Stromal cell of bone marrow (primary cell): ENCODE measurements at places on chromosomes 5 and 9.

GRCh38 chr5:89988129-89988810 lies 421.3 kb downstream of the CETN3 start:
- no peak for DNase-seq

DNA sequence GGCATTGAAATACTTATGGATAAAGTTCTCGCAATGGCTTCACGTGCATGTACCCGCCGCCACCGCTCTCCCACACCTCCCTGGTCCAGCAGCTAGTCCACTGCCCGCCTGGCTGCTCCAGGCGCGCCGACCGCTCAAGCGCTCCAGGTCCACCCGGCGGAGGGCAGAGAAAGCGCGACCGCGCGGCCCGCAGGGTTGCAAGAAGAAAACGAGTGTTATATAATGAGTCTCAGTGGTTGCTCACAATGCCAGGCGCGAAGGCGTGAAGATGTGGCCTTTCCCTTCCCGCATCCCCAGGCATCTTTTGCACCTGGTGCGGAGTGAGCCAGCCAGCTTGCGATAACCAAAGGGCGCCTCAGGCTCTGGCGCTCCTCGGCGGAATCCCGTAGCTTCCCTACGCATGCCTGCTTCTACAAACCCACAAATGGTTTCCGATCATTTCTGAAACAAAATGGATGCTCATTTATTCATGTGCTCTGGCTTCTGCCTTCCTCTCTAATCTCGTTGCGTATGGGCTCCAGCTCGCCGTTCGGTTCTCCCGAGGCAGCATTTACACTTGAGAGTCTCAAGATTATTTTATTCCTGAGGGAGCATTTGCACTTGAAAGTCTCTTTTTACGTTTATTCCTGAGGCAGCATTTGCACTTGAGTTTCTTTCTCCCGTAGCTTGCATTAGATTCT lies 25.7 kb downstream of the CDKN2A start:
- no peak for DNase-seq

DNA sequence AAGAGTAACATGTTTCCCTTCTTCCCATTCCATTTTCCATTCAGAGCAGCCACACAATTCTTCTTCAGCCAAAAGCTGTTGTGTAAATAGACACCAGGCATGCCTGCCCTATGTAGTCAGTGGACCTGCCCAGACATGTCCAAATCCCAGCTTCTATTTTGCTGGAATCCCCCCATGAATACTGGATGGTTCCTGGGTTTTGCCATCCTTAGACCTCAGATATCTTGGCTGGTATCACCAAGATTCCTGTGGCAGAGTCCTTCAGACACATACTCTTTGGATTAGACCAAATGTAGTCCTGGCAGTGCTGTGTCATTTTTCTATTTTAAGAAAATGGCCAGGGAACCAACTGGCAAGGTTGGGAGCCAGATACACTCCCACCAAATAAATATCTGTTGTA lies 10.3 kb downstream of the FST start:
- peak; percentile 77 for DNase-seq

GRCh38 chr9:127411122-127411521 lies 13.1 kb upstream of the ZNF79 start:
- no peak for DNase-seq

GRCh38 chr9:93486268-93486667 lies 32.9 kb upstream of the FAM120AOS start:
- no peak for DNase-seq

DNA sequence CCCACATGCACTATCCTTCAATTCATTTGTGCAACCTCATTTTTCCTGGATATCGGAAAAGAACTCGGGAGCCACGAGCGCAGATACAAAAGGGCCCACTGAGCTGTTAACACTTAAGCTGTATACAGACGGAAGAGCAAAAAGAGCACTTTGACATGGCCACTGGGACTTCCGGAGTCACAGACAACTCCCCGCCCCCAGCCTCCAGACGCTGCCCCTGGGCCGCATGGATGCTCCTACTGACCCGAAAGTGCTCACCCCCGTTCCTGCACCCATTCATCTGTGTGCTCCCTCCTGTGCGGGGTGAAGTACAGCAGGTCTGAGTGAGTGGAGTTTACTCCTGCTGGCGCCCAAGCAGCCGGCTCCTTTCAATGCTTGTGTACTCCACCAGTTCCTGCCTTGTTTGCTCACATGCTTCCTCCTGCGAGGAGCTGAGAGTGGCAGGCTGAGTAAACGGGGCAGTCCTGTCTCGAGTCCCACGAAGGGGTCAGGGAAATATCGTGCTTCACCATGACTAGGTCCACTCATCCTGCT lies 901.0 kb upstream of the CTNND2 start:
- no peak for DNase-seq

GRCh38 chr9:72579190-72579589 lies 57.8 kb downstream of the TMC1 start:
- no peak for DNase-seq

GRCh38 chr9:27394154-27394825 lies 97.3 kb upstream of the EQTN start:
- peak; percentile 9 for DNase-seq

DNA sequence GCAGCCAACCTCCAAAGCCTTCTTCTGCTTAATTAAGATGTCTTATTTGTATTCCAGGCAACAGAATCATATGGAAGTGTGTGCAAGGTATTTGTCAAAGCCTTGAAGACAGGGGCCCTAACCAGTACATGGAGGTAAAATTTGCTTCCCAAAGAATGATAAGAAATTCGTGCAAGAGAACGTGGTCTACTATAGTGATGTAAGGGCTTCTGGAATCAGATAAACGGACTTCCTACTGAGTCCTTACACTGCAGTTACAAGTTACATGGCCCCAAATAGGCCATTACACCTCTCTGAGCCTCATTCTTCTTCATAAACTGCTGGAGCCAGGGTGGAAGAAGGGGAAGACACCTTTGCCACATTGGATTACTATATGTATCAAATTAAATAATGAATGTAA lies 15.9 kb upstream of the ISOC1 start:
- DNase-seq, result no peak

DNA sequence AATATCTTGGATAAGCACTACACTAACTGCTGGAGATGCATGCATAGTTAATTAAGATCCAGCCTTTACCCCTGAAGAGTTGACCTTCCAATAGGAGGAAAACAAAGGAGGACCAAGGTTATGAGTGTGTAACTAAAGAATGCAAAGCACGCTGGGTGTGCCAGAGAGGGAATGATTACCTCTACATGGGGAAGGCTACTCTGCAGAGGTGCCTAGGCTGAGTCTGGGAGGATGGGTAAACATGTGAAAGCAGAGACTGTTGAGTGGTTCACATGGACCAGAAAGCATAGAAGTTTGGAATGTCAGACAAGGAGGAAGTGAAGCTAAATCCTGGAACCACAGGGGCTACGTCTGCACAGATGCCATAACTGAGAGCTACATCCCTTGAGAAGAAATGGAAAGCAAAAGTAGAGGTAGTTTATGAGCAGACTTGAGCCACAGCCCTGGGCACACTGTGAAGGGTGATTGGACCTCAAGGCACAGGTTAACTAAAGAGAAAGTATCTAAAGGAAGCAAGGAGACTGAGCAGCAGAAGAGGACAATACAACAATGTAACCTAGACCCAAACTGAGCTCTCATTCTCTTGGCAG lies 176.2 kb downstream of the DENND1A start:
- DNase-seq, result no peak

DNA sequence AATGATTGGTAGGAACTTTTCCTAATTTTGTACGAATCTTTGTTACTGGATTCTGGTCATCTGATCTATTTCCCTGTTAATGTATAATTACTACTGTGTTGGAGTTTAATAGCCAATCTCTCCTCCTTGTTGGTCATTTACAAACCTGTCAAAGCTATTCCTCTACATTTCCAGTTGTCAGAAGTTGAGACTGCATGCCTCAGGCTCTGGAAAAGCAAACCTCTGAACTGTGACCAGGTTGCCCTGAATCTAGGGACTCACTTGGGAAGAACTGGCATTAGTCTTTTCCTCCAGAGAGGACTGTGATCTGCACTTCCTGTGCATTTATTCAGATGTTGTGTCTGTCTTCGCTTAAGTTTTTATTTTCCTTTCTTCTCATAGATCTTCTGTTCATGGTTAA lies 16.1 kb downstream of the PDLIM4 start:
- no peak for DNase-seq

DNA sequence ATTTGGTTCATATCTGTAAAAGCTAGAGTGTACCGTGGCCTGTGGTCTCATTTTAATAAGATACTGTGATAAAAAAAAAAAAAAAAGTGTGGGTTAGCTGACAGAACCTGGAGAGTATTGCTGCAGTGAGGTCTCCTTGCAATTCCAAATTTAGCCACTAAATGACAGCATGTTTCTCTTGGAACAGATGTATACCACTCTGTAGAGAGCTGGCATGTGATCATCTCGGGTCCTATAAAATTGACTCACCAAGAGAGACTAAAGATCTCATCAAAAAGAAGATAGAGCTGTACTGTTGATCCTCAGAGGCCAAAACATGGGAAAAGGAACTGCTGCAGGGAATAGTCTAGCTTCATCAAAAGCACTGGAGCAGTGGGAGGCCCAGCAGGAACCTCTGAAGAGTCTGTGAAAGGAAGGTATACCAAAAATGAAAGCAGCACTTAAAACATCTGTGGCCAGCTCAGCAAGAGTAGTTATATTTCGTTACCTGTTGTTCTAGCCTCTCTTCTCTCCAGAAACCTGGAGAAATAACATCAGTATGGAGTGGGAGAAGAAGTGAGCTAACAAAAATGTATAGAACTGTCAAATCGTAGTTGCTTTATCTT lies 826.8 kb downstream of the EFNA5 start:
- no peak for DNase-seq

GRCh38 chr5:6900247-6901227 lies 187.3 kb downstream of the TENT4A start:
- no peak for DNase-seq

DNA sequence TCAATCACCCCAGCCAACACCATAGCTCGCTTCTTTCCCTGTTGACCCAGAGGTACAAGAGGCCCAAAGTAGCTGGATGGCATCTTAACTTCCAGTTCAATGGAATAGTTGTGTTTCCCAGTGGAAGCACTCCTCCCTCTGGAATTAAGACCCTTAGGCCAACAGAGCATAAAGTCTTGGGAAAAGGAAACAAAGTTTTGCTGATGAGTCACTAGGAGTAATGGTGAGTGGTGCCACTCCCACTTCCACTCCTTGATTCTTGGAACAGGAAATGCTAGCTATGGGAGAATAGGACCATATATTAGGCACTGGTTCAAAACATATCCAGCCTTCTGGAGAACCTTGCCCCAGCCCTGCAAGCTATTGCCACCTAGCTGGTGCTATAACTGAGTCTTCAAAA lies 44.7 kb upstream of the LMX1B start:
- DNase-seq, result no peak

GRCh38 chr9:21969011-21969940 lies 24.9 kb downstream of the CDKN2A start:
- DNase-seq, result no peak

DNA sequence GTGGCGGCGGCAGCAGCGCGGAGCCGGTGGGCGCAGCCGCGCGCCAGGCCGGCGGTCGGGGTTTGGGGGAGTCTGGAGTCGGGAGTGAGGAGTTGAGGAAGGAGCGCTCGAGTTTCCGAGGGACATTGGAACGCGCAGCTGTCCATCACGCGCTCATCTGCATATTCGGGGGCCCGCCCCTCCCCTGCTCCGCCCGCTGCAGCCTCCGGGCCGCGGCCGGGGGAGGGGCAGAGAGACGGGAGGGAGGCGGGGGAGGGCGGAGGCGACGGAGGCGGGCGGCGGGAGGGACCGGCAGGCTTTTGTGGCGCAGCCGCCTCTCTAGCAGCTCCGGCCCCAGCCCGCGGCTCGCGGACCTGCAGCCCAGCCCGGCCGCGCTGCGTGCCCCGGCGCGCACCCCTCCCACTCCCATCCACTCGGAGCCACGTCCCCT lies at the start of gene IRX2:
Gene IRX2, minus strand, starts transcription at position 86 of the 430 bp plus-strand sequence. CDS start 264 bp downstream, outside the sequence.
- peak; percentile 91 for DNase-seq

DNA sequence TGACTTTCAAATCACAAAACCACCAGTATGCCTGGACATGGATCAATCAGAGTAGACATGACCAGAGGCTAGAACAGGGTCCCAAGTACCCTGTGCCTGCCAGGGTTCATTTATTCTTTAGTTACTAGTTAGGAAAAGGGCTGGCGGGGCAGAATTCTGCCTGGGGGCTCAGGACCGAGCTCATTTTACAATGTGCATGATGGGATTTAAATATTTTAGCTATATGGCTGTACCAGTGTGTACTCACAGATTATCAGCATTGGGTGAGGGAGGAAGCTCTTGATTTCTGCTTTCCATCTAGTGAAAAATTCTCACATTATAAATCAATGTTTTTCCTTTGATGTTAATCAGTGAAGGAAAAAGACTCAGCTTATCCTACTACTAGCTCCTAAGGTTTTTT lies 1511.1 kb downstream of the EFNA5 start:
- DNase-seq, result no peak

DNA sequence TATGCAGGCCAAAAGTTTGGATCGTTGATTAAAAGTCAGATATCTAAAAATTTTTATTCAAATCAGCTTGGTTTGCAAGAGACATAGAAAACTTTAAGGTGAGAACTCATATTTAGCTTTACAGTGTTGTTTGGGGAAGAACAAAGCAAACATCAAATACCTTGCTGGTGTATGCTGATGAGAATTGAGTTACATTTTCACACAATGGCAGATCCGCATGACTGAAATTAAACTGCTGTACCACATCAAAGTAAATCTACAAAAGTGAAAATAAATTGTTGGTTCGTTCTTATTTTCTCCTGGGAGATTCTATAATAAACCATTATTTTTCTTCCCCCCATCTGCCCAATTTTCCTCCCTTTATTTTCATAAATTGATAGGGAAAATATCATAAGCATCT lies 198.2 kb upstream of the PCSK5 start:
- no peak for DNase-seq

DNA sequence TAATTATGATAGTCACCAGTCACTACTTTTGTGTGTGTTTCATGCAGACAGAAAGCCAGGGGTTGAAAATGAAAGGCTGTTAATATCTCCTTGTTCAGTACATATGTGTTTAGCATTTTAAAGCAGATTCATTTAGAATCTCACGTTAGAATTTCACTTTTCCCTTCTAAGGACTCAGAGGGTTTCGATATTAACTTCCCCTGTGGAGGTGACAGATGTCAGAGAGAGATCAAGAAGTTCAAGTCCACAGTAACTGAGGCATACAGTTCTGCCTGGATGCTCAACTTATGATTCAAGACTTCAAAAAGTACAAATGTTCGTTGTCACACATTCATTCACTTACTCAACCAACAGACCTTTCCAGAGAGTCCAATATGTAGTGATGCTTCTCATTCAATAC lies 251.1 kb downstream of the EBF1 start:
- no peak for DNase-seq

GRCh38 chr9:79700607-79701360 lies 129.0 kb downstream of the TLE4 start:
- no peak for DNase-seq

DNA sequence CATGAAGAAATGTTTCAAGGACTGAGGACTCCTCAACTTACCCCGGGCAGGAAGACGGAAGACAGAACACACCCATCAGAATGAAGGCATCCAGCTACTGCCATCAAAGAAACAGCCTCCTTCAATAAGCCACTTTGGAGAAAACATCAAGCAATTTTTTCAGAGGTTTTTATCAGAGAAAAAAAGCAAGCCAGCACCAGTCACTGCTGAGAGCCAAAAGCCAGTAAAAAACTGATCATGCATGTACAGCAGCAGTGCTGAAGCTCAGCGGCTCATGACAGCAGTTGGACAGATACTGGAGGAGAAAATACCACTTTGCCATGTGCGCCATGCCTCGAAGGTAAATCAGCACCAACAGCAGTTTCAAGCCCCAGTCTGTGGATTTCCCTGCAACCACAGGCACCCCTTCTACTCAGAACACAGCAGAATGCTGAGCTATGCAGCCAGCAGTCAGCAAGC lies 10.1 kb upstream of the ZNF484 start:
- DNase-seq, result no peak

GRCh38 chr5:35306716-35307365 lies 76.6 kb upstream of the PRLR start:
- DNase-seq, result no peak

- peak; percentile 81 for DNase-seq
Measured at GRCh38 chr9:17134396-17135294, at the start of gene CNTLN. CNTLN (plus strand) TSS chr9:17135040; CDS start chr9:17135066, 26 bp downstream.
